ENCODE measurements at places on chromosomes 3 and 15. TPM values are rescaled to one million over a fixed set of nuclear protein-coding genes. Genes with fewer than 3 reads are reported as not detected.

- DNase-seq, result no peak
Observed at GRCh38 chr3:64972793-64973192, 285.0 kb upstream of the ADAMTS9 start.

GRCh38 chr3:157572559-157573270 is 69.5 kb upstream of the VEPH1 start:
- peak; percentile 39 for DNase-seq

DNA sequence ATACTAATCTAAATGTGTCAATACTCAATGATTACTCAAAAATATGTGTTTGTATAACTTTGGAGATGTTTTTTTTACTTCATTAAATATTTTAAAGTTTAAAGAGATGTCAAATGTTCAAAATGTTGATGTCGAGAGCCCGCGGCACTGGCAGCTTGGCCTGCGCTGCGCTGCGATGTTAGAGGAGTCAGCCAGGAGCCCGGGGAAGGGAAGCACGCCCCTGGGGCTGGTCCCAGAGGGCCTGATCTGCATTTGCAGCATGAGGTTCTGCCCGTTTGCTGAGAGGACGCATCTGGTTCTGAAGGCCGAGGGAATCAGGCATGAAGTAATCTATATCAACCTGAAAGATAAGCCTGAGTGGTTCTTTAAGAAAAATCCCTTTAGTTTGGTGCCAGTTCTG is 66.4 kb upstream of the ATP2C1 start:
- no peak for DNase-seq

DNA sequence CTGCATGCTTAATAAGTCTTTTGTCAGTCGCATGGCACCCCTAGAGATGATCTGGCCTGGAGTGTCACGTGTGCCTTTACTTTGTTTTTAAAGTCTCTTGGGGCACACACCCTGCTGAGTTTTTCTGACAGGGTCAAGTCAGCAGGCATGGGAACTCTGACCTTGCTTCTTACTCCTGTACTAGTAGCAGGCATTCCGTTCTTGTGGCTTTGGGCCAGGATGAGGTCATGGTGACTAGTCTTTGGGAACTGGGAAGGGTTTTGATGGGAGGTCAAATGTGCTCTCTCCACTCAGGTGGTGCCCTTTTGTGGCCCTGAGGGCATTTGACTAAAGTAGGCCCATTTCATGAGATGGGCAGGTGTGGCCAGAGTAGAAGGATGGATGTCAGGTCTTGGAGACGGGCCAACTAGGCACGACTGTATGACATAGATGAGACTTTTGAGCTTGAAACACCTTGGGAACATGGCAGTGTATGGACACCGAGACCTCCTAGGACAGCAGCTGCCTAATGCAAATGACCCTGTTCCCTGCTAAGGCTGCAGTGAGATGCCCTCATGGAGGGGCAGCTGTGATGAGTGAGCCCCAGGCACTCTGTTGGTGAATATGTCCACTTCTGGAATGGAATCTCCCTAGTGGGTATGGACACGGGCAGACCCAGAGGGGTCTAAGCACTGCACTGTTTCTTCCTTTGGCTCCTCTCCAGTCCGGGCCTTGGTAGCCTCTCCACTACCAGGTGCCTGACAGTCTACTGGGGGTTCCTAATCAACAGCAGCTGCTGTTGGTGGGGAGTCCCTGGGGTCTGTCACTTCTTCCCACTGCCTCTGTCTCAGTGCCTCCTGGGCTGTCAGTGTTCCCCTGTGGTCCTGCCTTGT is 16.4 kb downstream of the SRPRB start:
- peak; percentile 27 for DNase-seq

DNA sequence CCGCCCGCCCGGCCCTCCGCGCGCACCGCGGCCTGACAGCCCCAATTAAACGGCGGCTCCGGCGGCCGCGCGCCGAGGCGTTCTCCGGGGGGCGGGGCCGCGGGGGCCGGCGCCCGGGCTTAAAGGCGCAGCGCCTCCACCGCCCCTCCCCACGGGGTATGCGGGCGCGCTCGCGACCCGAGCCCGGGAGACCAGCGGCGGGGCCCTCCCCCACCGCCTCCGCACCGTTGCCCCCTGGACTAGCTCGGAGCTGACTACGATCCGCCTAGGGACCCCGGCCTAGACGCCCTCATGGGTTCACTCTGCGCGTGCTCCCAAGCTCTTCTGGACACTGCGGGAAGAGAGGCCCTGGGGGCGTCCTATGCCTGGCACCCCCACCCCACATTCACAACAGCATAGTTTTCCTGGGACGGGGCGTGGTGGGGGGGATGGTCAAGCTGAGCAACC is at the start of gene DUSP7:
TSS of gene DUSP7 (minus strand) at position 51 of the 447 bp plus-strand sequence. CDS start 205 bp downstream, outside the sequence.
- DNase-seq, result peak; percentile 90

- no peak for DNase-seq
Observed at GRCh38 chr3:54424292-54424691, 301.9 kb downstream of the CACNA2D3 start.

DNA sequence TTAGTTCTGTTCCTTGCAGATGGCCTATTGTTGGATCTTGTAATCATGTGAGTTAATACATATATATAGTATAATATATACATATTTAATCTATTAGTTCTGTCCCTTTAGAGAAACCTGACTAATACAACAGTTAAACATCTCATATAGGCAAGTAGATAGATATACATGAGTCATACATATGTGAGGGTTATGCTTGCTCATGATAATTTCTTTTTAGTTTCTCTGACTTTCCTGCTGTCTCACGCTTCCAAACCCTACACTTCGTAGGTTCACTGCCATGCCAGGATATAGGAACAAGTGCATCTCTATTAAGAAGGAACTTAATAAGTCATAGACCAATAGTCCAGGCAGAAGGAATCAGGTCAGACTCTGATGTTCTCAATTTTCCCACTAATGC is 16.8 kb upstream of the CLDN16 start:
- DNase-seq, result no peak

DNA sequence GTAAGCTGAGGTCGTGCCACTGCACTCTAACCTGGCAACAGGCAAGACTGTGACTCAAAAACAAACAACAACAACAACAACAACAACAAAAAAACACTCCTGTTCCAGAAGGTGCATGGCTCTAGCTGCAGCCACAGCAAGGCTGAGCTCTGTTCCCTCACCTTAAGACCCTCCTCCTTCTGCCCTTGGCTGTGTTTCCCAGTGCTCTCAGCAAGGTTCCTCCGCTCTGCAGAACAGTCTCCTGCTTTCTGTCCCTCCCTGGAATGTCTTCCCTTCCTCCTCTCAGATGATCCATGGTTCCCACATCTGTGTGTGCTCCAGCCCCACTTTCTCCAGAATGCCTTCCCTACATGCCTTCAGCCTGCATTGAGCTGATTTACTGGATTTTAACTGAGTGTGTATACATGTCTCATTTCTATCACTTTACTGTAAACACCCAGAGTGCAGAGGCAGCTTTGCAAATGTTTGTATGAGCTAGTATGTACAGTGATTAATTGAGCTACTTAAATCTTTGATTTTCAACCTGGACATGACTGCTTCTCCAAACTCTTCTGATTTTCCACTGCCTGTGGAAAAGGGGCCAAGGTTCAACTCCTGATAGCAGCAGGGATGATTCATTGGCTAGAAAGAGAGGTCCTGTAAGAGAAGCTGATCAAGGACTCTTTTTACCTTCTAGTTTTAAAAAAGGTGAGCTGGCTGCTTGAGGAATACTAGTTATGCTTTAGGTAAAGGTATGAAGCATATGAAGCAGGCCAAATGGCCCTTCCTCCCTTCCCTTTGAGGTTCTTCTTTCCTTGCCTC is 14.7 kb downstream of the ANKUB1 start:
- DNase-seq, result no peak

DNA sequence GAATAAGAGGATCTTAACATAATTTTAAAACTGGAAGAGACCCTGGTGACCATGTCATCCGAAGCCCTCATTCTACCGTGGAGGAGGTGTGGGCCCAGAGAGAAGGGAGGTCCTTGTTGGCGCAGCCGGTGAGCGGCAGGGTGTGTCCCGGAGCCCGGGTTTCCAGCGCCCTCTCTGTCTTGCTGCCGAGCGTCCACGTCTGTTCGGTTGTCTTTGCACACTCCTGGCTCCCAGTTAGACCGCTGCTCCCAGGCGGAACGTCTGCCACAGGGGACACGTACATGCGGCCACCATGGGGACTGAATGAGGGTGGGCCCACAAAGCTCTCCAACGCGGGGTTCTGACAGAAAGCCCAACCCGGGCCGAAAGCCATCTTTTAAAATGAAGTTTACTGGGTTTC is 6.6 kb upstream of the MUC4 start:
- DNase-seq, result peak; percentile 70

DNA sequence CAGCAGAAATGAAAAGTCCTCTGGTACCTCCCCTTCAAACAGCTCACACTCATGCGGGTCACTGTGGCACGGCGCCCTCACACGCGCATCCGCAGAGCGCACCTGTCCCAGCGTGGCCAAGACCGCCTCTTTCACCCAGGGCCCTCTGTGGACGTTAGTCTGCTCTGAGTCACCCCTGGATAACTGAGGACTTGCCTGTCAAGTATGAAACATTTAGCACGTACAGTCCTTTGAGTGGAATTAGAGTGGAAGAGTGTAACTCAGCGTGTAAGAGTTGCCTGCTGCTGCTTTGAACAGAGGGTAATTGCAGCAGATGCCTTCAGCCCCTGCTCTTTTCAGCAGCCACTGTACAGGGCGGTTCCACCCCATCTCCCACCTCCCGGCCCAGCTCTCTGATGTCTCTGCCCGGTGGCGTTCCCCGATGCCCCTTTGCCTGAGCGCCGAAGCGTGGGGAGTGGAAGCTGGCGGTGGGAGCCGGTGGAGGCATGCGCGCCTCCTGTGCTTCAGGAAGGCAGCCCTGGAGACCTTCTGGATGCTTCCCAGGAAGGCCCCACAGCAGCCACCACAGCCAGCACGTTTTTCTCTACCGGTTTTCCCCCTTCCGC is 23.0 kb downstream of the CPN2 start:
- peak; percentile 75 for DNase-seq

- no peak for DNase-seq
Observed at GRCh38 chr15:39585389-39585841, 4.5 kb downstream of the THBS1 start.

DNA sequence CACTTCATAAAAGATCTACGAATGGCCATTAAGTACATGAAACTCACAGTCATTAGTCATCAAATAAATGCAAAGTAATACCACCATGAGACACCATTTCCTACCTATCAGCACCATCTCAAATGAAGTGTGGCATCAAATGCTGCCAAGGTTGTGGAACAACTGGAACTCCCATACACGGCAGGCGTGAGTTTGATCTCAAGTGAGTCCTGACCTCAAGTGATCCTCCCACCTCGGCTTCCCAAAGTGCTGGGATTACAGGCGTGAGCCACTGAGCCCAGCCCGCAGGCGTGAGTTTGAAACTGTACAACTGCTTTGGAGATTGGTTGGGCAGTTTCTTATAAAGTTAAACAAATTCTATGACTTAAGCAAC is 28.8 kb upstream of the HDAC11 start:
- DNase-seq, result no peak

DNA sequence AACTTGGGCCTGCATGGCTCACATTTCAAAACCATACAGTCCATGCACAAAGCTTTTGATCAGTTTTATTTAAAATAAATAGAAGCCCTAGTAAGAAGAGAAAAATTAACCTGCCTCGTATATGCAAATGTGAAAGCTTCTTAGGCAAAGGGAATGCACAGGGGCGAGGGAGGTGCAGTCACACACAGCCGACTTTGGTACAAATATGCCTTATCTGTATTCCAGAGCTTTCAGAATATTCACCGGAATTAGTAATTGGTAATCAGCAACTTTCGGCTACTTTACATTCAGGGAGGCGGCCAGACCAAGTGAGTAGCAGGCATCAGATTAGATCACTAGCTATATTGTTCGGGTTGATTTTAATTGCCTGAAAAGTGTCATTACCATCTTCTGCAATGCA is 7.5 kb downstream of the CNTN3 start:
- no peak for DNase-seq

GRCh38 chr15:51114437-51115119 is 19.9 kb upstream of the TNFAIP8L3 start:
- no peak for DNase-seq

DNA sequence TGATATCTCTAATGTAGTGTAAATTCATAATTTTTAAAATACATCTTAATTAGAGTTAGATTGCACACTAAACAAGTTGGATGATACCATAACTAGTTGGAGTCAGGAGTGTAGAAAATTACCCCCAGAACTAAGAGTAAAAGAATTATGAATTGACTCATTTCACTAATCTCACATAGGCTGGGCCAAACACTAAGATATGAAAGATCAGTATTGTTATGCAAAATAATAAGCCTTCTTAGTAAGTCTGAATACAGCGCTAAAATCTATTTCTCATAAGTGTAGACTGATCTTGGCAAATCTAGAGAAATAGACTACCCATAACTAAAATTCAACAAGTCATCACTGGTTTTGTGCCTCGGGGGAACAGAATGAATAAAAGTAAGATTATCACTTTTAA is 979.0 kb downstream of the ROBO1 start:
- no peak for DNase-seq

GRCh38 chr3:170826047-170826446 is 43.9 kb downstream of the RPL22L1 start:
- DNase-seq, result no peak

DNA sequence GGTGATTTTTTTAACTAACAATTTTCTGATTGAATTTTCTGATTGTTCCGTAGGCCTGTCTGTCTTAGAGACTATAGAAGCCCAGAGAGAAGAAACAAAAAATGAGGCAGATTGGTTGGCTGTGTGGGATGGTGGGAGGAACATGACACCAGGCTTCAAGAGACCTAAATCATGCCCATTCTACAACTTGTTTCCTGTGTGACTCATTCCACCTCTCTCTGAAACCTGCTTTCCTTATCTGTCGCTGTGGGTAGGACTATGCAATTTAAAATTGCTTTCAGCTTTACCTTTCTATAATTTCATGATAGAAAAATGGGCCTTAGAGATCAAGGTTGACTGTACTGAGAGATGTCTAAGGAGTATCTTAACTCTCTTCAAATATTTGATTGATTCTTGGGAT is 44.5 kb downstream of the OXNAD1 start:
- no peak for DNase-seq

DNA sequence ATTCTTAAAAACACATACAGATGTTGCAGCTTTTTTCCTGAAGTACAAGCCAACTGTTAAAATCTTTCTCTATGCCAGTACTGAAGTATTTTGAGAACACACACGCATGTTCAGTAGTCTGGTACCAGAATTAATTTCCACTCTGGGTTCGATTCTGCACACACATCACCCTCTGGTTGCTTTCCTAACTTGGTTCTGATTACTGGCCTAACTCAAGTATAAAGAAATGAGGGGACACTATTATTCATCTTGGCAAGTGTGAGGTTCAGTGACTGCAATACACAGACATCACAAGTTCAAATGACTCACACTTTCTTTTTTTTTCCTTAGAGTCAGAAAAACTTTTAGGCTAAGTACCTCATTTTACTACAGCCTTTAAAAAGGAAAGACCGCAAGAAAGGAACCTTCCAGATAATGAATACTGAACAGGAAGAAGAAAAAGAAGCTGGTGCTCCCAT is 37.4 kb upstream of the LDHAL6B start:
- DNase-seq, result no peak

The AGTR1 gene
- polyA plus RNA-seq, result 14.8 TPM

The RLBP1 gene
- polyA plus RNA-seq, result not detected

The GPR27 gene
- polyA plus RNA-seq, result 5.5 TPM

The MINAR1 gene
- polyA plus RNA-seq, result 0.15 TPM

The IMPDH2 gene
- polyA plus RNA-seq, result 99.9 TPM

The PRR20G gene
- polyA plus RNA-seq, result not detected

The CFAP44 gene
- 2.8 TPM for polyA plus RNA-seq

The ROBO2 gene
- 1.6 TPM for polyA plus RNA-seq

The TUSC7 gene
- not detected for polyA plus RNA-seq
